GM10248 (cell line): ENCODE measurements at places on chromosomes 7 and 10.

DNA sequence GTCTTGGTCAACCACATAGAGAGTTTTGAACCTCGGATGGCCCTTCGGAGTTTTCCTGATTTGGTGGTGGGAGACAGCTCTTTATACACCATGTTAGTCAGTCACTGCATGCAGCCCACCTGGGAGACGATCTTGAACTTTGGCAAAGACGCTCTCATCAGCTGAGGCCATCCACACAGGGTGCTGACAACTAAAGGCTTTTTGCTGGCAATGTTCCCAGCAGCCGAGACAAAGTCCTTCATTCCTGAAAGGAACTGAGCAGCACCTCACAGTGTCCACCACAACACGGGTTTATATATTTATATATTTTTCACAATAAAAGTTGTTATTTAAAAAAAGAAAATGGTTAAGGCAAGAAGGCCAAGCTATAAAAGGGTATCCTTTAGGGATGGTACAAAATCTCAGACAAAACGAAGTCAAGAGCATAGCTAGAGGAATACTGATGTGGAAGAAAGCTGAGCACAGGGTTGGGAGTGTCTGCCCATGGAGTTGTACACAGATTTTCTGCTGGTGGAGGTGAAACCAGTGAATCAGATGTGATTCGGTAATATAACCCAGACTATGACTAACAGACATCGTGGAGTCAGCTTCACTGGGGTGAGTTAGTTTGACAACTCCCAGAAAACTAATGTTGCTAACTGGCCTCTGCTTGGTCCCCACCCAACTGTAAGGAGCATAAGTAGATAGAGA lies 27.4 kb upstream of the CAPZA2 start:
- no peak for DNase-seq

GRCh38 chr7:22821702-22822485 lies 755 bp downstream of the TOMM7 start:
- no peak for DNase-seq

DNA sequence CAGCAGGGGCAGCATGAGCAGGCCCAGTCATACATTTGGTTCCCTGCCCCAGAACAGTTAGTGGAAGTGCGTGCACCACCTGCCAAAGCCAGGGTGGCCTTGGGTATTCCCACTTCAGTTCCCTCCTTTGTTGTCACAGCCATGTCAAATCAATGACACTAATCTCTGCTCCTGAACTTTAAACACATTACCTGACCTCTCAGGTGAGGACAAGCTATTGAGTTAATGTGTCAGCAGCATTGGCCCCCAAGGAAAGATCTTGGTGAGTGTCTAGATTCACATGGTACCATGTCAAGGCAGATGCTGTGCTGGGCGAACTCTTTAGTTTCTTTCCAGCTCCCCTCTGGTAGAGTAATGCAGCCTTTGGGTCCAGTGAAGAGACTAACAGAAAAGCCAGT lies 2.1 kb downstream of the CYP3A5 start:
- DNase-seq, result no peak

GRCh38 chr7:135742371-135742770 lies 6.2 kb downstream of the FAM180A start:
- no peak for DNase-seq

GRCh38 chr10:123038782-123039631 lies 30.2 kb downstream of the ACADSB start:
- no peak for DNase-seq

- no peak for DNase-seq
Measured at GRCh38 chr10:106618646-106619045, 545.9 kb downstream of the SORCS1 start.

DNA sequence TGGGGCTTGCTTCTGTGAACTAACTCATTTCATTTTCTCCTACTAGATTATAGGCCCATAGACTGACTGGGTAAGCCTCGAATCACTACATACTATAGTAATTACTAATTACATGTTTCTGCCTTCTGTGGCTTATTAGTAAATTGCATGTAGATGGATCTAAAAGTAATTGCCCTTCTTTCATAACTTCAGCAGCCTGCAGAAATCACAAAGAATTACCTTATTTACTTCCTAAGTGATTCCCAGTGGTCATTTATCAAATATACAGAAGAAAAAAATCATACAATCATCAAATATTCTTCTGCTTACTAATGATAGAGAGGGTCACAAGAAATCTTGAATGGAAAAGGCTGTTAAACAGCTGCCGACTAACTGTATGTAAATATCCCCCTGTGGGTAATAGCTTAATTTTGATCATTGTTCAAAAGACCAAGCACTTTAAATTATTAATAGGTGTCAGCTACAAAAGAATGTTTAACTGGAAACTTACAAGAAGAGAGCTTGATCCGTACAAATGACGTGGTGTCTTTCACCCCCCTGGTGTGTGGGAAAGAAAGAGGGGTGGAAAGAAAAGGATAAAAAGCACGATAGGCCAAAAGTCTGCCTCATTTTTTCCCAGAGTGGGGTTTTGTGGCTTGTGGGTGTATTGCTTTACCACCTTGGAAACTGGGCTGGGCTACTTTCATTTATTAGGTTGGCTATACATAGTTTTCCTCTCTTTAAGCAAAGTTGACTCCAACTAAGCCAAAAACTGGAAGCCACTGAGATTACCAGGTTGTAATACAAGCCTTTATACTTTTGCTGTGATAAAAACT lies 361.8 kb upstream of the ZMIZ1 start:
- no peak for DNase-seq

- DNase-seq, result no peak
Measured at GRCh38 chr7:150342121-150342408, 636 bp upstream of the RARRES2 start.

- no peak for DNase-seq
Measured at GRCh38 chr10:31921031-31921430, 7.6 kb downstream of the ARHGAP12 start.

DNA sequence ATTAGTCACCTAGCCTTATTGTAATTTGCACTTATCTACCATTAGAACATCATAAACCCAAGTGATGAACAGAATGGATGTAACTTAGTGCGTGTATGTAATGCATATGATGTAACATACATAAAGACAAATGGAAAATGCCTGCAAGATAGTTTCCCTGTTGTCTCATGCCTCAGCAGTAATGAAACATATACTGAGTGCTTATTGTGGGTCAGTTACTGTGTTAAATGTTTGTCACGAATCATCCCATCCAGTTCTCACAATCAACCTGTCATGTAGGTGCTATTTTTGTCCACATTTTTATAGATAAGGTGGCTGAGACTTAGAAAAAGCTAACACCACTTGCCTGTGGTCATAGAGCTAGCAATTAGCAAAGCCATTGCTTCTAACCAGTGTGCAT lies 350.8 kb downstream of the AUTS2 start:
- no peak for DNase-seq

GRCh38 chr10:118445535-118445934 lies 103.4 kb upstream of the FAM204A start:
- DNase-seq, result no peak

GRCh38 chr7:102935450-102936115 lies 22.8 kb downstream of the LRRC17 start:
- no peak for DNase-seq

GRCh38 chr10:124231168-124232155 lies 138.1 kb upstream of the CHST15 start:
- peak; percentile 58 for DNase-seq

DNA sequence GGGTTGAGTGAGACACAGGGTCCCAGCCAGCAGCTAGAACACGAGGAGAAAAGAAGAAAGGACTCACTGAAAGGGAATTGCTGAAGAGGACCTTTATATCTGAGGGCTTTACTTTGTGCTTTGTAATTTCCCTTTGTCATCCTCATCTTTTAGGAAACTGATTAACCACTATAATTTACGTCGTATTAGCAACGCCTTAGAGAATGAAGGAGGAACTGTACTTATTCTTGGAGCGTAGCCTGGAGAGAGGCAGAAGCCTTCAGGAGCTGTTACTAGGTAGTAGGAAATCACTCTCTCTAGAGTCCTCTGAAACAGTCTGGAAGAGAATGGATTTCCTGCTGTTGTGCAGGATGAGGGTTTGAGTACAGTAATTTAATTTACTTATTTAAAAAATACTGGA lies 101.0 kb upstream of the STEAP1B start:
- no peak for DNase-seq

DNA sequence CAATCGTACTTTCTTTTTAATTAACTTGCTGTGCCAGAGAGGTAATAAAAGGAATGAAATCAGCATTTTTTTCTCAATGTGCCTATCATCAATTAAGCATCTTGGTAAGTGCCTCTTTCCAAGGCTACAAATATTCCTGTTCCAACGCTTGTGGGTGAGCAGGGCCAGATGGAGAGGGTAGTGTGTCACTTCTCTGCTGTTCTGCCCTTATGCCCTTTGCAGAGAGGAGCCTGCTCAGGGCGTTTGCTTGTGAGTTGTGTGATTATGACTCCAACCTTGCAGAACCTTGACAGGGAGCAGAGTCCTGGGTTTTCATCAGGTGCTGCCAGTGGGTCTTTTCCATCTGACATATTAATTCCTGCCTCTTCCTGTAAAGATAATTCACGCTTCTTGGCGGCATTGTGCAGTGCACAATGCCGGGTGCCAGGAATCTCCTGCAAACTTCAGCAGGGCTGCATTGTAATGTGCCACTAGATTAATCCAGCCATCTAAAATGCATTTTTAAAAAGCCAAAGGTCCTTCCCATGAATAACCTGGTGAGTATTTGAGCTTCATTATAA lies 234.4 kb downstream of the ARHGAP12 start:
- no peak for DNase-seq

GRCh38 chr7:9598411-9598810 lies 1165.0 kb downstream of the NXPH1 start:
- no peak for DNase-seq

DNA sequence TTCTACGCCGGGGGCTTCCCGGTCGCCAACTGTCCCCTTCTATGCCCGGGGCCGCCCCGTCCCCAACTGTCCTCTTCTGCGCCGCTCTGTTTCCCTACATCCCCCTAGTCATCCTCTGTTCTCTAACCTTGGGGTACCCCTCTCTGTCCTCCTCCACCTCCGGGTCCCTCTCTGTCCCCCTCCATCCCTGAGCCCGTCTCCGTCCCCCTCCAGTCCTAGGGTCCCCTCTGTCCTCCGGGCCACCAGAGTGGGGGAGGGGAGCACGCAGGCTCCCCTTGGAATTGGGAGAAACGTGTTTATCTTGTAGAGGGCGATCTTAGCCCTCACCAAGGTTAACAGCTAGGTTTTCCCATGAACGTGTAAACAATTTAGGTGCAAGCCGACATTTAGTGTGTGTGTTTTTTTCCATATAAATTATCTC lies 852 bp upstream of the KLF6 start:
- DNase-seq, result peak; percentile 44

GRCh38 chr10:131816157-131816775 lies 84.5 kb upstream of the PPP2R2D start:
- DNase-seq, result no peak

GRCh38 chr10:129580010-129580409 lies 113.0 kb downstream of the MGMT start:
- no peak for DNase-seq

DNA sequence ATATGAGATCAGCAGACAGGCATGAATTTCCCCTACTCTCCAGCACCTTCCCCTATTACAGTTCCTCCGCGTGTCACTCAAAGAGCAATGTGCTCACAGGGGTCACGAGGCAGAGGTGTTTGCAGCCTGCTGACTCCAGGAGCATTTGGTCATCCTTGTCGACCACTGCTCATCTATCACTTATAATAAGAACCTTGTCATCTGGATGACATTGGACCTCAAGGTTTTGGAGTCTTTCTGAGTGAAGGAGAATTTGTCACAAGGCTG lies 32.9 kb upstream of the PLPP4 start:
- no peak for DNase-seq

DNA sequence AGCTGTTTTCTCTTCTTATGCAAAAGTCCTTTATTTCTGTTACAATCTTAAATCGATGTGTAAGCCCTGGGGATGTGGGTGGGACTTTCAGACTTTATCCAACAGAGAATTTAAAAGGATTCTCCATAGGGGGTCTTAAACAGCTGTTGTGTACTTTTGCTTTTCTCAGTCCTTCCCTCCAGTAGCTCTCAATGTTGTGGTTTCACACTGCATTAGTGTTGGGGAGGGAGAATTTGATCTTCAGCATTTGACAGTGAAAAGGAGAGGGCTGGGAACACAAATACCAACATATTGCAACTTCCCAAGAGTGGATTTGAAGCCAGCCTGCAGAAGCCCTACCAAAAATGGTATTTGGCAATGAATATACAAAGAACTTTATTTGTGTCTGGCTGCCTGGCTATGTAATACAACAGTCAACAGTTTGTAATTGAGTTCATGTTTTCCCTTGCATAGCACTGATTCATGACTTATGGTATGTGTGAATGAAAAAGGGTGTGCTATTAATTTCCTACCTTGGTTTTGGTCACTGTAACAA lies 80.1 kb upstream of the CAPZA2 start:
- no peak for DNase-seq

DNA sequence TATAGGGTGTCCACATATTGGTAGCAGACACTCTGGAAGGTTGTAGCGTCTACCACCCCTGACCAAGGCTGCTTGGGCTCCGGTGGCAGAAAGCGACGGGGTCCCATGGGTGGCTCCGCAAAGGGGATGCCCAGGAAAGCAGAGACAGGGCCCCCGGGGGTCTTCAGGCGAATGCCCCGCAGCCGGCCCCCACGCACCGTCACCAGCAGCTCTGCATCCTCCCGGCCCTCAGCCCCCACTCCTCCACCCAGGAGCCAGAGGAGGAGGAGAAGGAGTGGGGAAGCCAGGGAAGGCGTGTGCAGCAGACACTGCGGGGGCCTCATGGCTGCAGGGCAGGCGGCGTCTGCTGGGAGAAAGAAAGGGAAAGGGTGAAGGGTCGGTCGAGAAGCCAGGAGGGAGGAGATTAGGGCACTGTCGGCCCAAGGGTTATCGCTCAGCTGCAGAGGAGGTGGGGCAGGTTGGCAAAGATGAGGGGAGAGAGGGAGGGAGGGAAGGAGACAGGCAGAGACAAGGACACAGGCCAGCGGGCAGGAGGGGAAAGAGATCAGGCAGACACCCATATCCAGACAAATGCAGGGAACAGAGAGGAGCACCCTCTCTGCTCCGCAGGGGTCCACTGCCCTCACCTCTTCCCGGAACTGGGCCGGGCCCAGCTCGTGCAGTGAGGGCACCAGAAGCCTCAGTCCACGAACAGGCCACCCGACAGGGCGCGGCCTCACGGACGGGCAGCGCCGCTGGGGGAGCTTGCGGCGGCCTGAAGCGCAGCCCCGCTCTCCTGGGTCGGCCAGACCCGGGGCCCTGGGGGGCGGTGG lies 1.6 kb downstream of the ACHE start:
- DNase-seq, result no peak

GRCh38 chr7:131302876-131303707 lies 24.6 kb upstream of the MKLN1 start:
- DNase-seq, result peak; percentile 30

DNA sequence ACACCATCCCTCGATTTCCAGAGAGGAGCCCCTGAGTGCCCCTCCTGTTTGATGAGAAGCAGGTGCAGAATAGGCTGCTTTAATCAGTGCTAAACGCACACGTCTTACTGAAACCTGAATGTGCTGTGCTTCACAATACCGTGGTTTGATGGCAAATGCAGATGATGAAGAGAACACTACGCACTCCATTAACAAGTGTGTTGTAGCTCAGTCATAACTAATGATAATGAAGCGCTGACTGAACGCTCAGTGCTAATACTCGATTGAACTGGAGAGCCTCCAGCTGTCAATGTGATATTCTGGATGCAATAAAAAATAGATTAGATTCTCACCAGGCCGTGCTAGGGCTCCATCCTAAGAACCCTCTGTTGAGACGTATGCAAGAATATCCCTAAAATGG lies 279.7 kb upstream of the PLPP4 start:
- no peak for DNase-seq
